KBM-7 (cell line): ENCODE measurements at places on chromosomes 13 and 19.
A peak's percentile ranks its signal among the peaks of the same experiment; 100 is the strongest.

DNA sequence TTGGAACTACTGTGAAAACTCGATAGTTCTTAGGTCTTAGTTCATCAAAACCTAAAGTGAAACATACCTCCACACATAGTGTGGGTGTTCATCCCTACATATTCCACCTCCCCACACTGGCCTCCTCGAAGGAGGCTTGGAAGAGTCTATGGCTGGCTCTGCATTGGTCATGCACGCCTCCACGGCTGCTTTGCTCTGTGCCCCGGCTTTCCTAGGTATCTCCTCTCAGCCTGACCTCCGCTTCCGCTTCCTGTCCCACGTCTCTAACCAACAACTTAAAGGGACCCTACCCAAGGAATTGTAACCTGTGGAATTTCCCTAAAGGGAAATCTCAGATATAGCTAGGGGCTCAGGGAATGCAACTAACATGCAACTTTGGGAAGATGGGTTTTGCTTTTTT, 79.7 kb upstream of the MBNL2 start:
- no peak for DNase-seq

DNA sequence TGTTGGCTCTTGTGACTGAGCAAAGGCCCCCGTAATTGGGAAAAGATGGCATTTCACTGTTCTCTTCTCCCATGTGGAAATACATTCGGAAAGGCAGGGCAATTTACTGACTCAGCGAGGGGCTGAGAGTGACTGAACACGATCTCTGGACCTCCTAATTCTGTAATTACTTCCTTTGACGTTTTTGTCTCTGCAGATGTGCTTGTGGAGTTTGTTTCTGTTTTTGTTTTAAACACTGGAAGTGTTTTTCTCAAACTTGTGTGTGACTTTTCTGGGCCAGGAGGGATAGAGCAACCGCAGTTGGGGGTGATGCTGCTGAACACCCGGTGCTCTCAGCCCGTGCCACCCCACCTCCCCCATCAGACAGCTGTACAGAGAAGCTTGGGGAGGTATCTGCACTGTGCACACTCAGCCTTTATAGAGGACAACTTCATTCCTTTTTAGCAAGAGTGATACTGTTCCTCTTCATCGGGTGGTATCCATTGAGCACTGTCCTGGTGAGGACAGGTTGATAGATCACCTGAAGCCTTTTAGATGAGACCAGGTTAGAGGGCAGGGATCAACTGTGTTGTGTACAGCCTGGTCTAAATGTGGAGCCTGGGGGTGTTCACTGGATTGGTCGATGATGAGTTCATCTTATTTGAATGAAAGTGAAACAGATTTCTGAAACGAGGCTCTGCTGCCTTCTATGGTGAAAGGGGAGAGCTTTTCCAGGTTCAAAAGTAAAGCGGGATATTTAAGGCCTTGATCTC, 117.4 kb downstream of the ESD start:
- DNase-seq = no peak

DNA sequence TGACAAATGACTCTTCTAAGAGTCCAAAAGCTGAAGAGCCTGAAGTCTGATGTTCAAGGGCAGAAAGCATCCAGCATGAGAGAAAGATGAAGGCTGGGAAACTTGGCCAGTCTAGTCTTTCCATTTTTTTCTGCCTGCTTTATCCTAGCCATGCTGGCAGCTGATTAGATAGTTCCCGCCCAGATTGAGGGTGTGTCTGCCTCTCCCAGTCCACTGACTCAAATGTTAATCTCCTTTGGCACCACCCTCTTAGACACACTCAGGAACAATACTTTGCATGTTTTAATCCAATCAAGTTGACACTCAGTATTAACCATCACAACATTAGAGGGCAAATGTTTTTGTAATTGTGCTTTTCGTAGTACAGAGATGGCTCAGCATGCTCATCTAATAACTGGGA, 267.5 kb upstream of the KLHL1 start:
- DNase-seq = no peak

DNA sequence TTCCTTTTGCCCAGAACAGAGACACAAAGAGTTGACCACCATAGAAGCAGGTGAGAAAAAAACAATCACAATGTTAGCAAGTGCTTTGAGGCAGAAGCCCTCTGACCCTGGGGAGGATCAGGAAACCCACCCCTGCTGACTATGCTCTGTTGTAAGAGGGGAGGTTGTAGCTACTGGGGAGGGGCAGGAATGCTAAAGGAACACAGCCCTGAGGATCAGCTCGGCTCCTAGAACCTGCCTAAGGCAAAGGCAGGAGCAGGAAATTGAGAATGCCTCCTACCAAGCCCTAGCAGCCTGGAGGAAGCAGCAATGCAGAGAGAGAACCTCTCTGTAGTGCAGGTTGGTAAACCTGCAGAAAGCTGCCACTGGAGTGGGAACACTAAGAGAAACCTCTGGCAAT, 624.0 kb upstream of the KLF12 start:
- no peak for DNase-seq

GRCh38 chr13:59230484-59231264, 933.1 kb downstream of the DIAPH3 start:
- peak; percentile 58 for DNase-seq

DNA sequence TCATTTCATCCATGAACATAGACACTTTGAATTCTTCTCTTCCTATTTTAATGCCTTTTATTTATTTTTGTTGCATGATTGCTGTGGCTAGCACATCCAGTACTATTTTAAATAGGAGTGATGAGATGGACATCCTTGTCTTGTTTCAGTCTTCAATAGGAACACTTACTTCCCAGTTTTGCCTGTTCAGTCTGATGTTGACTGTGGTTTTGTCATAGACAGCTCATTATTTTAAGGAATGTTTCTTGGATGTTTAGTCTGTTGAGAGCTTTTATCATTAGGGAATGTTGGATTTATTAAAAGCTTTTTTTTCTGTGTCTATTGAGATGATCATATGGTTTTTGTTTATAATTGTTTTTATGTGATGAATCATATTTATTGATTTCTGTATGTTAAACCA, 586.6 kb downstream of the SLITRK1 start:
- no peak for DNase-seq

DNA sequence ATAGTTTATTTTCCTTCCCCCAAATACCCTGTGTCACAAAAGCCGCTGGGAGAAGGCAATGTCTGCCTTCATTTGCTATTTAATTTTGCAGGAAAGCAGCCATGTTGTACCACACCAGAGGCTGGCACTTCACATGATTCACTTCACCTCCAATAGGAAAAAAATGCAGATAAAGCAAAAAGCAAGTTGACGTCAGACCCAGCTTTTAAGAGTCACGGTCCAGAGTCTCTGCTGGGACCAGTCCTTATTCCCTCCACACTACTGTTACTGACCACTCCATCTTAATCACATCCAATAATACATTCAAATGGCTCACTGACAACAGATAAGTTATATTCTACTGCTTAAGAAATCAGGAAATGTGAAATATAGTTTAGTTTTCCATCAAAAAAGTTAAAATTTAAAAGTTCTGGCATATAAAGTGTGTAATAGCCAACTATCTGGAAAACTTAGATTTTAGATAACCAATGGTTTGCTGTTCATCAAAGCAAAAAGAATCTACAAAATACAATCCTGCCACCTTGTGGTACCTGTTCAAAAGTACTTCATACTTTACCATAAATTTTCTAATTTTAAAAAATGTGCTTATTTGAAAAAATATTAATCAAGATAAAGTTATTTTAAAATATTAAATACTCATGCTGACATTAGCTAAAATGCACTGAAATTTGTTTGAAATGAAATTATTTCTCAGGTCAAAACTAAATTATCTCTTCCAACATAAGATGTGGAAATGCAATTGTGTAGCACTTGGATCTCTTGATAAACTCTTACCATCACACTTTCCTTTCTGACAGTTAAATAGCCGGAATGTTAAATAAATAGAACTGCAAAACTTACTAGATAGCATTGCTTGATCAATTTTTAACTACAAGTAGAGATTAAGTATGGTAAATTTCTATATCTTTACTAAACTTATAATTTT, 97.3 kb downstream of the SERP2 start:
- peak; percentile 40 for DNase-seq

- no peak for DNase-seq
Measured at GRCh38 chr13:26837997-26838396, 77.4 kb upstream of the GPR12 start.

DNA sequence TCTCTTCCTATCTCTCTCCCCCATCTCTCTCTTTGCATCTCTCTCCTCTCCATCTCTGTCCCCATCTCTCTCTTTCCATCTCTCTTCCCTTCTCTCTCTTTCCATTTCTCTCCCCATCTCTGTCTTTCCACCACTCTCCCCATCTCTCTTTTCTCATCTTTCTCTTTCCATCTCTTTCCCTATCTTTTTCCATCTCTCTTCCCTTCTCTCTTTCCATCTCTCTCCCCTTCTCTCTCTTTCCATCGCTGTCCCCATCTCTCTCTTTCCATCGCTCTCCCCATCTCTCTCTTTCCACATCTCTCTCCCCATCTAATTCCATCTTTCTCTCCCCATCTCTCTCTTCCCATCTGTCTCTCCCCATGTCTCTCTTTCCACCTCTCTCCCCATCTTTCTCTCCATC, 24.5 kb downstream of the ADGRE3 start:
- no peak for DNase-seq

- DNase-seq = no peak
Measured at GRCh38 chr13:82275644-82276043, 1606.6 kb downstream of the SLITRK1 start.

DNA sequence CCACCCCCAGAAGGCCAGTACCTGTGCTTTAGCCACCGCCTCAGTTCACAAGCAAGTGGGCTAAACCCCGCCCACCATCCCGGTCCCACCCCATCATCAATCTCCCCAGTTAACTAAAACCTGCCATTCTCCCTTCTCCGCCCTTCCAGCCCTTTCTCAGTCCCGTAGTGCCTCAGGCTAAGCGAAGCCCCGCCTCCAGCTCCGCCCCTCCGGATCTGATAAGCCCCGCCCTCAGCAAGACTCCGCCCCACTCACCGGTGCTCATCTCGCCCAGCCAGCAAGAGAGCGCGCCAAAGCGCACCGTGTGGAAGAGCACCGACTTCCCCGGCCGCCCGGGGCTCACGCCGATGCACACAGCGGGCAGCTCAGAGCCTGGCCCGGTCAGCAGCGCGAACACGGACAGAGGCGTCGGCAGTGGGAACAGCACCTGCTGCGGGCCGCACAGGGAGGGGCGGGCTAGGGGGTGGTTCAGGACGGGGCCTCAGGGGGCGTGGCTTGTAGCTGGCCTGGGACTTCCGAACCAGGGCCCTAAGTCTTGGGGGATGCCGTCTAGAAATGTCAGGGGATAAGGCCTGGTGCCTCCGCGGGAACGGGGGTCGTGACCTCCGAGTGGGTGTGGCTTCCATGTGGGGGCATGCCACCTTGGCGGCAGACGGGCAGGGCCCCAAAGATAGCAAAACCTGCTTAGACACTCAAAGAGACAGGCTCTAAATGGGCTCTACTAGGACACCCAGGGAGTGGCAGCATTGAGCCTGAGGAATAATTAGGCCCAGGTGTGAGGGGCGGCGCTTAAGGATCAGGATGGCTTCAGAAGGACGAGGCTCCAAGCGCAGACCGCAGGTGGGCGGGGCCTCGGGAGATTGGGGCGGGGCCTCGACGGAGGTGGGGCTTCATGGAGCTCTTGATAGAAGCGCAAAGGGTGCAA, 21.4 kb downstream of the MAP4K1 start:
- DNase-seq = no peak

DNA sequence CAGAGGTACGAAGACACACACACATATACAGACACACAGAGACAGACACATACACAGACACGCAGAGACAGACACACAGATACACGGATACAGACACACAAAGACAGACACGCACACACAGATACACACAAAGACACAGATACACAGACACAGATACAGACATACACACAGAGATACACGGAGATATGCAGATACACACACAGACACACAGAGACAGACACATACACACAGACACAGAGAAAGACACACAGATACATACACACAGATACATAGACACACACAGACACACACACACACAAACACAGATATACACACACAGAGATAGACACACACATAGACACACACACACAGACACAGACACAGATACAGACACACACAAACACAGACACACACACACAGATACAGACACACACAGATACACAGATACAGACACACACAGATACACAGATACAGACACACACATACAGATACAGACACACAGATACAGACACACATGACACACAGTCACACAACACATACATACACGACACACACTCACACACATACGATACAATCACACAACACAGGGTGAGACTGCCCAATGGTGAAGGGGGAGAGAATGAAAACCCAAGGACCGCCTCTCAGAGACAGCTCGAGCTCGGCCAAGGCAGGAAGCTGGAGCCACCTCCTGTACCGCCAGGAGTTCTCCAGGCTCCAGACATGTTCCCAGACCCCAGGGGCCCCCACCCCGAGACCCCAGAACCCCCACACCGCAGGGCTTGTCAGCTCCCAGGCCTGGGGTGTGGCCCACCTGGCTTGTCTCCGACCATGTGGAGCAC, 8.8 kb upstream of the CCER2 start:
- DNase-seq = no peak

DNA sequence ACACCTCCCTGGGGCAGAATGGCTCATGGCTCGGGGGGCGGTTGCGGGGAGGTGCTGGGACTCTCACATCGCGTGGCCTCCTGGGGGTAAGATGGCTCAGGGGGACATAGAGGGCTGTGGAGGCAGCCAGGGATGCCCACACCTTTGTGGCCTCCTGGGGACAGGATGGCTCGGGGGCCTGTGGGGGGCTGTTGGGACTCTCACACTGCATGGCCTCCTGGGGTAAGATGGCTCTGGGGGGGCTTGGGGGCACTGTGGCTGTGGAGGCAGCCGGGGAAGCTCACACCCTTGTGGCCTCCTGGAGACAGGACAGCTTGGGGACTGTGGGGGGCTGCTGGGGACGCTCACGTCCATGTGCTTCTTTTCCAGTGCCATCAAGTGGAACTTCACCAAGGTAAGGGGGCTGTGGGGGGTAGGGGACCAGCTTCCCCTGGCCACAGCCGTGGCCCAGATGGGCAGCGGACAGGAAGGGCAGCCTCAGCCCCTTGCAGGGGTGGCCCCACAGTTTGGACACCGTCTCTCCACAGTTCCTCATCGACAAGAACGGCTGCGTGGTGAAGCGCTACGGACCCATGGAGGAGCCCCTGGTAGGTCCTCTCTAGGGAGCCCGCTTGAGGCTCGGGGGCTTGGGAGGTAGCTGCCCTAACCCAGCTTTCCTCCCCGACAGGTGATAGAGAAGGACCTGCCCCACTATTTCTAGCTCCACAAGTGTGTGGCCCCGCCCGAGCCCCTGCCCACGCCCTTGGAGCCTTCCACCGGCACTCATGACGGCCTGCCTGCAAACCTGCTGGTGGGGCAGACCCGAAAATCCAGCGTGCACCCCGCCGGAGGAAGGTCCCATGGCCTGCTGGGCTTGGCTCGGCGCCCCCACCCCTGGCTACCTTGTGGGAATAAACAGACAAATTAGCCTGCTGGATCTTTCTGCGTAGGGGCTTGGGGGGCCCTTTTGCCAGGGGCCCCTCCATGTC, 2.4 kb downstream of the GPX4 start:
- no peak for DNase-seq
